ENCODE measurements at places on chromosomes 2 and 18.
A peak's percentile ranks its signal among the peaks of the same experiment; 100 is the strongest.

DNA sequence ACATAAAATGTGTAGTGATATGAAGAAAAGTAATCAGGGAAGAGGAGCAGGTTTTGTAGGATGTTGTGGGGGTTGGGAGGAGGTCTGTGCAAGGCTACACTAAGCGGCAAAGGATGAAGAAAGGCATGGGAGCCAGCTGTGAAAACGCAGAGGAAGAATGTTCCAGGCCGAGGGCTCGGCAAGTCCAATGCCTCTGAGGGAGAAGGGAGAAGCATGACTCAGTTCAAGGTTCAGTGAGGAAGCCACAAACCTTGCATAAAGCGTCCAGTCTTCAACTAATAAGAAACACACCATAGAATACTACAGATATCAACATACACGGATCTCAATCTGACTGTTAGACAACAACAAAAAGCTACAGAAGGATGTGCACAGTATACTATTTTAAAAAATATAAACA, 16.2 kb downstream of the EPB41L3 start:
- DNase-seq, result no peak

DNA sequence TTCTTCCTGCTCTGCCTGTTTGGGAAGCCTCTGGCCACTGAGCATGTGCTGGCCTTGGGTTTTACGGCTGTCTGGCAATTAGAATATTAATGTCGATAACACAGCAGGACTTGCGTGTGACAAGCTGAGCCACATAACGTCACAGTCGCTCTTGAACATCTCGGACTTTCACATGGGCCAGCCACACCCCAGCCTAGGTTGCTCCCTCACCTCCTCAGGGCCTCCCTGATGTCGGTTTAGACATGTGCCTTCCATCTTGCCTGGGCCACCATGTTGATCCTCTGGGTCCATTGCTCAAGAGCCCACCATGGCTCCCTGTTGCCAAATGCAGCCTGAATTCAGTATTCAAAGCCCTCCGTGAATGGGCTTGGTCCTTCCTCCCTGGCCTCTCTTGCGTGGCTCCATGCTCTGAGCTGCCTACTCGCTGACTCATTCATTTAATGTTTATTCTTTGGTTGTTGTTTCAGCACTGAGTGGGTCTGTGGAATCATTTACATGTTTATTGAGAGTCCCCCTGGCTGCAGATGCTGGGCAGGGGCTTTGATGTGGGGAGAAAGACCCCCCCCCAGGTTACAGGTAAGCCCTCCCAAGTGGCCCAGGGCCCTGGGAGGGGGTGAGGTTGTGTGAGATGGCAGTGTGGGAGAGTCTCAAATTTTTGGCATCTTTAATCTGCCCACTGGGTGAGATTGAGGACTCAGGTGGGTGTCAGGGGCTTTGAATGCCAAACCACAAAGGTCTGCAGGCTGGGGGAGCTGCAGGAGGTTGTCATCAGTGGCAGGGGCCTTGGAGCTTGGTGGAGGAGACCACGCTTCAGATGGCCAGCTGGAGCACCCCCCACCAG, 62.0 kb downstream of the ODC1 start:
- no peak for DNase-seq

DNA sequence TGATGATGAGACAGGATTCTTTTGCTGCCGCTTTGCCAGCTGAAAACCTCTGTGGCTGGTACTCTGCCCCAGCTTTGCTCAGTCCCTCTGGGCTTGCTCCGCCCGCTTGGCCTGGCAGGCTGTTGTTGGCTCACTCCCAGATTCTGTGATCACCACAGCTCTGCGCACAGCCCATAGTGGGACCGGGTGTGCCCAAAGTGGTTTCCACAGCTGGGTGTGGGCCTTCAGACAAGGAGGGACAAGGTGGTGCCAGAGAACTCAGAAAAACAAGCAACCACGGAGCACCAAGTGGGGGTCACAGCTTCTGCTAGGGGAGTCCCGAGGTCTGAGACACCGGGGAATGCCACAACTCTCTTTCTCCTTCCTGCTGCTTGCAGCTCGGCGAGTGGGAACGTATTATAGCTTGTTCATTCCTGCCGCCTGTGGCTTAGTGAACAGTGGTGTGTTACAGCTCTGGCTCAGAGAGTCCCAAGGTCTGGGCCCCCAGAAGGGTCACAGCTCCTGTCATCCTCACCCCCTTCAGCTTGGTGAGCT, 9.2 kb upstream of the KYNU start:
- no peak for DNase-seq

- DNase-seq, result no peak
These were observed 979.5 kb upstream of the CELF4 start for GRCh38 chr18:38545071-38545470.

- no peak for DNase-seq
These were observed 122.9 kb upstream of the STPG4 start for GRCh38 chr2:47277987-47278386.

GRCh38 chr2:45741161-45741850, 89.8 kb downstream of the PRKCE start:
- no peak for DNase-seq

DNA sequence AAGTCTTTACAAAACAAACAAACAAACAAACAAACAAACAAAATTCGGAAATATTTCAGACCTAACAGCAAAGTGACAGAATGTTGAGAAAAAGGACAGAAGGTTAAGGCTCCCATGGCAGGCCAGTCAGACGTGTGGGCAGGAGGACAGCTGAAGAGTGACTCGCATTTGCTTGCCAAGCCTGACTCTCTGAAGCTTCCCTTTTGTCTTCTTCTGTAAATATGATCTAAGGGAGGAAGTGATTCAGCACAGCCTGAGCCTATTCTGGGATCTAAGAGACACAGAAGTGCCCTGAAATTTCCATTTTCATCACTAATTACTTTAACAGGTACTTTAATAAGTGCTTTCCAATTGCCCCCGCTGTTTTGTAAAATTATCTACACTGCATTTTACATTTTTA, 134.0 kb upstream of the LYPD1 start:
- no peak for DNase-seq

DNA sequence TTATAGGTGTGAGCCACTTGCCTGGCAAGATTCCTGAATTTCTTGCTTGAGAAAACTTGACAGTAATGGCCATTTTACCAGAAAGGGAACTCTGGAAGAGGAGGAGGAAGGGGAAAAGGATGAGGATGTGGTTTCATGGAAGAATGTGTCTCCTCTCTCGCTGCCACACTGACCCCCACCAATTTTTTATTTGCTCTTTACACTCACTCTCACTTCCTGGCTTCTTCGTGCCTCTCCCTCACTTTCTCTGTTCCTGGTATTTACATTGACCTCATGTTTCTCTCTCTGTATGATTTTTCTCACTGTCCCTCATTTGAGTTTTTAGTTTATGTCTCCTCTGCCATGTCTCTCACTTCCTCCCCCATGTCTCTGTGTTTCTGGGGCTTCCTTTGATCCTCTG, 134.5 kb upstream of the CAB39 start:
- no peak for DNase-seq

- no peak for DNase-seq
These were observed 318.0 kb upstream of the NRP2 start for GRCh38 chr2:205364261-205364660.

DNA sequence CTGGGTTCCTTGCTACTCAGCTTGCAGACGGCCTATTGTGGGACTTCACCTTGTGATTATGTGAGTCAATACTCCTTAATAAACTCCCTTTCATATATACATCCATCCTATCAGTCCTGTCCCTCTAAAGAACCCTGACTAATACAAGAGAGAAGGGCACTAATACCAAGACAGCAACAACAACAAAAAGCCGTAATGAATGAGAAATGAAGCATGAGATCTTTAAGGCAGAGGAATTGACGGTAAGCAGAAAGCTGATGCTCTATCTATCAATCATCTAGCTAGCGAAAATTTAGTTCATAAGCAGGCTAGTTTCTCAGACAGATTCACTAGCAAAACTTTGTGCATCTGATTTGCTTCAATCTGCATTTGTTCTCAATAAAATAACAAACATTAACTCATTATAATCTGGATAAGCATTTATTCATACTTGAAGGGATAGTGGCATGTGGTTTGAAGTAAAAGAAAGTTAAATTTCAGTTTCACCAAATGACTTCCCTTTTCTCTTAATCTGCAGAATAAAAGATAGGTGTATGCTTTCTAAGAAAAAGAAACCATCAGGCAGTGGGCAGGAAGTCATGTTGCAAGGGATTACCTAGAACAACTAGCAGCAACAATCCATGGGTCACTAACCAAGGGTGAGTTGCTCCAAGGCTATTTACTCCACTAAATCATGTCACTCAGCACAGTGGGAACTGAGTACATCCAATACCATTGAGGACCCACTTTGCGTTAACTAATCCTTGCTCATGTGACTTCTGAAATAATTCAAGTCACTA, 376.5 kb downstream of the TMEM182 start:
- no peak for DNase-seq

GRCh38 chr2:223929571-223930102, 15.5 kb downstream of the WDFY1 start:
- no peak for DNase-seq

DNA sequence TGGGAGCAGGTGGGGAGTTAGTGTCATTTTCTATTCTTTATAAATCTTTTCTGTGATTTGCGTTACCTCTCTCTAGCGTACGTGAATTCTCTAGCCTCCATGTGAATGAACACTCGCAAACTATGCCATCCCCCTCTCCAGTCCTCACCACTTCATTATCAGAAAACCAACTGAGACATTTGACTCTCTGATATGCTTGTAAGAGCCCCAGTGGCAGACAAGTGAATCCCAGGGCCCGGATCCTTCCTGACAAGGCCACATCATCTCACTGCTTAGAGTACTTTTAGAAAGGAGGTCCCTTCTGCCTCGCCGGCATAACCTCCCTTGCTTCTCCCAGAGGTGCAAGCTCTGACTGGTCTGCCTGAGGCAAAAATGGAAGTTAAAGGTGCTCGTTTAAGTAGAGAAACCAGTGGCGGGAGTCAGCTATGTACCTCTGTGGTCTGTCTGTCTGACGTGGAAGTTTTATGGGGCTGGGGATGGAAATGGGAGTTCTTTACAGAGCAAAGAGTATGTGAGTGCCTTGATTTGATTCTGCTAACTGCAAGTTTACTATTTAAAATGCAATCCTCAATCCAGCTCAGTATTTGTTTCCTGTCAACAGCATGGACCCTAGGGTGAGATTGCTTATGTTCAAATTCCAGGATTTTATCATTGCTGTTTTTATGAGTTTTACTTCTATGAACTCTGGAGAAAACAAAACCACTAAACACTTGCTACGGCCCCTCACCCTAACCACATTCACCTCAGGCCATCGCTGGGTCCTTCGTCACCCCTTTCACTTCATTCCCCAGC, 114.9 kb upstream of the MSTN start:
- no peak for DNase-seq

DNA sequence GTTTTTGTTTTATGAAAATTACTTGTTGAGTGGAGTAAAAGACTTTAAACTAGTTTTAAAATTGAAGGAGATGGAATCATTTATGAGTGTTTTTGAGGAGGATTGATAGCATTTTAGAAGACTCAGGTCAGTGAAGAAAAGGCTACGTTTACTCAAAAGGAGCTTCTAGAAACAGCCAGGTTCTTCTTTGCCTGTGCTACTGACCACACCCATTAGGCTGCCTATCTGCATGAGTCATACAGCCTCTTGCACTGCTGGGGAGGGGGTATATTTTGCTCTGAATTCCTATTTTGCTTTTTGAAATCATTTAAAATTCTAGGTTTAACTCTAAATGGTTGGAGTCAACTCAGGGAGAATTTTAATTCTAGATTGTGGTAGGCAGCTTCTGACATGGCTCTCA, 22.3 kb downstream of the EFEMP1 start:
- no peak for DNase-seq

- no peak for DNase-seq
These were observed 753 bp downstream of the ITPRIPL1 start for GRCh38 chr2:96325884-96326255.

GRCh38 chr18:13369756-13370510, 151.4 kb downstream of the LDLRAD4 start:
- no peak for DNase-seq

GRCh38 chr18:75612456-75612855, 185.0 kb upstream of the SMIM21 start:
- no peak for DNase-seq

- no peak for DNase-seq
These were observed 73.2 kb downstream of the EMILIN2 start for GRCh38 chr18:2920027-2920426.

DNA sequence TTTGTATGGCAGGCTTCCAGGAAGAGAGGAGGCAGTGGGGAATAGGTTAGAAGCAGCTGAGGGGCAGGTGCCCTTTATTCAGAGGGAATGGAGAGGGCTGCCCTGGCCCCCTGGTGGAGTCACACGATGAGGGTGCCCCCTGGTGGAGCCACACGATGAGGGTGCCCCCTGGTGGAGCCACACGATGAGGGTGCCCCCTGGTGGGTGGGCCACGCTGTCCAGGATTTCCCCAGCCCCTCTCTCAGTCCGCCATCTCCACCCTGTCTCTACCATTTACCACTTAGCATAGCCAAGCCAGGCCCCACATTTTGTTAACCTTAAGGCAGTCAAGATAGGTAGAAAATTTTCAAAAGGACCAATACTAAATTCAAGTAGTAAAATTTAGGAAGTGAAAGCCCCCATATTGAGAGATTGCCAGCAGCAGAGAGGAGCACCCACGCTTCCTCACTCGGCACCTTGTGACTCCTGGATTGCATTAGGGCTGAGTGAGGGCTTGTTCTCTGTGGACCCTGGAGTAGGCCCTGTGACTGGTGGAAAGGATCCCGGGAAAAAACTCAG, 10.4 kb upstream of the FAM228A start:
- peak; percentile 2 for DNase-seq

DNA sequence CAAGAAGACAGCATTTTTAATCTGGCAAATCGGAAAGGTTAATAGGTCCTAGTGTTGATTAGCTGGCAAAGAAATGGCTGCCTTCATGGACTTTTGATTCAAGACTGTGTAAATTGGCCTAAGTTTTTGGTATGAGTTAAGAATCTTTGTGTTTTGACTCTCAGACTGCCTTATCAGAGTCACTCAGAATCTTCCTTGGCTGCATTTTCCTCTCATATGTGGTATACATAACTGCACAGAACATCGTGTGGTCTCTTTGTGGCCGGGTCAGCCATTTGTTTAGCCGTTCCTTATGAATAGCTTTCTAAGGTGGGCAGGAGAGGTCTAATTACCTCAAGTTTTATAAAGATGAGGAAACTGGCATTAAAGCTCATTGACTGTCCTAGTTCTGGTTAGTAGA, 30.1 kb downstream of the CAB39 start:
- DNase-seq, result no peak

GRCh38 chr2:221085936-221086335, 486.2 kb downstream of the EPHA4 start:
- no peak for DNase-seq

DNA sequence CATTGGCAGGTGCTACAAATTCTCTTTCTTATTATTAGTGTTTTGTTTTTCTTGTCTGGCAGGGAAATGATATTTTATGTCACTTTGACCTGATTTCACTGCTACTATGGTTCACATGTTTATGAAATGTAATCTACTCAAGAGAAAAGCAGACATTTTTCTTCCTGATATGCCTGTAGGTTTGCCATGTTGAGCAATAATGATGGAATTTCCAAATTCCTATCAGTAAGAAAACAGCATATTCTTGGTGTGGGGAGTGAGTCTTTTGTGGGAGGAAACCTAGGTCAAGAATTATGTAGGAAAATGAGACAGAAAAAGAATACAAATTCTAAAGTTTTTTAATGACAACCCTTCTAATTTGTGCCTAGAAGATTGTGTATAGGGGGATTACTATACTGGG, 356.4 kb downstream of the SLC4A3 start:
- no peak for DNase-seq

Measured in stimulated activated CD4-positive, alpha-beta T cell treated with anti-CD3 and anti-CD28 coated beads, Interleukin-1b, Interleukin-23, amount 100 ng/mL, for 24 hours (primary cell).